ENCODE measurements at places on chromosomes 11 and 22. TPM values are rescaled to one million over a fixed set of nuclear protein-coding genes. Genes with fewer than 3 reads are reported as not detected.

SHANK3 gene
- 0.05 TPM for total RNA-seq

OR2D2 gene
- total RNA-seq, result not detected

SCN3B gene
- not detected for total RNA-seq

PANX2 gene
- 0.30 TPM for total RNA-seq

OR51B2 gene
- total RNA-seq, result not detected

UPK2 gene
- not detected for total RNA-seq

ADAMTS8 gene
- not detected for total RNA-seq

OR10D3 gene
- not detected for total RNA-seq

PKP3 gene
- total RNA-seq, result not detected

CRYBB1 gene
- not detected for total RNA-seq

MYBPC3 gene
- not detected for total RNA-seq

HMOX1 gene
- 0.61 TPM for total RNA-seq

IL17REL gene
- total RNA-seq, result not detected

SNX32 gene
- total RNA-seq, result 1.6 TPM

MYRF gene
- 1.2 TPM for total RNA-seq

HOATZ gene
- not detected for total RNA-seq

MYEOV gene
- total RNA-seq, result not detected

FOSL1 gene
- 3.7 TPM for total RNA-seq

OR8G5 gene
- not detected for total RNA-seq

MMP1 gene
- not detected for total RNA-seq

C22orf31 gene
- not detected for total RNA-seq

SMTNL1 gene
- total RNA-seq, result not detected

SCGB1D2 gene
- not detected for total RNA-seq

STIM1 gene
- total RNA-seq, result 90.9 TPM

FADS2 gene
- 282 TPM for total RNA-seq

APOBEC3A gene
- total RNA-seq, result 0.68 TPM

ASPHD2 gene
- 14.1 TPM for total RNA-seq

F2 gene
- 0.20 TPM for total RNA-seq

MRE11 gene
- total RNA-seq, result 40.7 TPM

OR5M11 gene
- total RNA-seq, result not detected

MGAT3 gene
- total RNA-seq, result 2.1 TPM

C22orf42 gene
- not detected for total RNA-seq

P4HA3 gene
- not detected for total RNA-seq

OR2AG1 gene
- total RNA-seq, result not detected

THY1 gene
- total RNA-seq, result 10.3 TPM

VPREB1 gene
- not detected for total RNA-seq

BATF2 gene
- total RNA-seq, result not detected

BAIAP2L2 gene
- total RNA-seq, result 0.77 TPM

RAB6A gene
- 79.7 TPM for total RNA-seq

FBLN1 gene
- total RNA-seq, result not detected

VWCE gene
- 3.8 TPM for total RNA-seq

PLA2G3 gene
- not detected for total RNA-seq

PRAME gene
- total RNA-seq, result not detected

ROBO4 gene
- 0.20 TPM for total RNA-seq

OR4A16 gene
- total RNA-seq, result not detected

SBF1 gene
- total RNA-seq, result 152 TPM

WBP2NL gene
- total RNA-seq, result 2.0 TPM

SYCE3 gene
- total RNA-seq, result not detected

KRTAP5-6 gene
- not detected for total RNA-seq

LTO1 gene
- 27.8 TPM for total RNA-seq

MS4A6E gene
- total RNA-seq, result not detected

DLG2 gene
- 0.61 TPM for total RNA-seq

NXPE4 gene
- total RNA-seq, result not detected

PLAAT3 gene
- total RNA-seq, result 3.3 TPM

USH1C gene
- total RNA-seq, result not detected

TIMP3 gene
- not detected for total RNA-seq

Data from T-helper 2 cell treated with Interferon-gamma antibody and Interleukin-4, amounts not matched to agents 100 ng/mL and 5 ng/mL, for 36 hours (primary cell).